Right atrium auricular region (tissue), 2 donors: ENCODE measurements at places on chromosomes 13 and 19. TPM values are rescaled to one million over a fixed set of nuclear protein-coding genes. Genes with fewer than 3 reads are reported as not detected.

DNA sequence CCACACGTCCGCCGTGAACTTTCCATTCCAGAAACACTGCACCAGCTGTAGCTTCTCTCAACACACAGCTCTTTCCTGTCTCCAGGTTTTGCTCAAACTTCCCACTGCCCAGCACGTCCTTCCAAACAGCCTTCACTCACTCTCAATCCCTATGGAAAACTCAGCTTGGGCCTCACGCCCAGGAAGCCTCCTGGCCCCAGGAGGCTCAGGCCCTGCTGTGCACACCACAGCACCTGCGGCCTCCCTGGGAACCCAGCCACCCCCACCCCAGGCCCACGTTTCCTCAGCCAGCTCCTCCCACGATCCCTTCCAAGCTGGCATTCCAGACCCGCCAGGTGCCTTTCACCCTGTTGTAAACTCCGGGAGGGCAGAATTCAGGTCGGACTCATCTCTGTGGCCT, 35.2 kb downstream of the C13orf46 start:
- no peaks in the 10 kb centered on the region for H3K27me3 ChIP-seq
- H3K4me1 ChIP-seq, result peaks cover 31% of the 10 kb centered on the region
- no peak overlapping the region for H3K27ac ChIP-seq
- DNase-seq, result no peak
- no peaks in the 10 kb centered on the region for H3K36me3 ChIP-seq

DNA sequence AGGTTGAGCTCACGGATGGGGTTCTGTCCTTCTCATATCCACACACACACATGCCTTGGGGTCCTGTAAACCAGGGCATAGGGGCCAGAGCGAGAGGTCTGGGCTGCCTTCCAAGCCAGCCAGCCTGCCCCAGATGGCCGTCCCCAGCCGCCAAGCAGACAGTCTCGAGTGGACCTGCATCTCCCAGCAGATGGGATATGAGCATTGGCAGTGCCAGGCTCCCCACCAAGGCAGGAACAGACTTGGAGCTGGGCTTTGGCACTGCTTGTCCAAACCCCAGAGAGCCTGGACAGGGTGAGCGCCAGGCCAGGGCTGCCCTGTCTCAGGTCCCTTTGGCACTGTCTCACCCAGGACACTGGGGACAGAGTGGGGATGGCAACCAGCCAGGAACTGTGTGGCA, 130.4 kb downstream of the DPF1 start:
- no peak for DNase-seq
- H3K27ac ChIP-seq, result no peak overlapping the region
- no peaks in the 10 kb centered on the region for H3K4me1 ChIP-seq
- H3K36me3 ChIP-seq, result no peaks in the 10 kb centered on the region
- no peaks in the 10 kb centered on the region for H3K27me3 ChIP-seq
- no peak overlapping the region for H3K4me3 ChIP-seq

DNA sequence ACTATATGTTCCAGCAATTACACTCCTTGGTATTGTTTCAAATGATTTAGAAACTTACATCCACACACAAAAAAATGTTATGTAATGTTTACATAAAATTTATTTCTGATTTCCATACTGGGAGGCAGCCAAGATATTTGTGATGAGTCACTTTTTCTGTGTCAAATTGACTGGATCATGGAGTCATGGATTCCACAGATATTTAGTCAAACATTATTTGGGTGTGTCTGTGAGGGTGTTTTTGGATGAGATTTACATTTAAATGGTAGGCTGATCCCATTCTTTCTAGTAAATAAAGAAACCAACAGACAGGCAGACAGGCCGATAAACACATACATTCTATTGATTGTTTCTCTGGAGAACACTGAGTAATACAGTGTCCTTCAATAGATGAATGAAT, 562.8 kb downstream of the SLITRK6 start:
- no peaks in the 10 kb centered on the region for H3K4me1 ChIP-seq
- H3K27me3 ChIP-seq, result no peaks in the 10 kb centered on the region
- DNase-seq, result no peak
- H3K36me3 ChIP-seq, result no peaks in the 10 kb centered on the region

DNA sequence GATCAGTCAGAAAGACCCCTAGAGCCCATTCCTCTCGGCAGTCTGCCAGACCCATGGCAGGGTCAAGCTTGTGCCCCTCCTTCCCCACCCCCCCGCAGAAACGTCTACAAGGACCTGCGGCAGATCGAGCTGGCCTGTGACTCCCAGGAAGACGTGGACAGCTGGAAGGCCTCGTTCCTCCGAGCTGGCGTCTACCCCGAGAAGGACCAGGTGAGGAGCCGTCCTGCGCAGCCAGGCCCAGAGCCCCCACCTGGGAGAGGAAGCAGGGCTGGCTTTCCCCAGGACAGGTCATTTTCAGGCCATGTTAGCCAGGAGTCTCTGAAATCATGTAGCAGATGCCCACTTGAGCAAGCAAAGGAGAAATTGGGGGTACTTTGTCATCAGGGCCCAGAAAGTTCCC, 12.3 kb downstream of the TMED1 start:
- no peak overlapping the region for H3K27ac ChIP-seq
- H3K4me1 ChIP-seq, result no peaks in the 10 kb centered on the region
- no peak for DNase-seq
- H3K4me3 ChIP-seq, result no peak overlapping the region
- H3K27me3 ChIP-seq, result no peaks in the 10 kb centered on the region

GRCh38 chr19:47741544-47742140, 3.7 kb upstream of the NOP53 start:
- peaks cover 41% of the 10 kb centered on the region for H3K4me1 ChIP-seq
- peak overlapping the region; percentile 98 for H3K27ac ChIP-seq
- H3K4me3 ChIP-seq, result no peak overlapping the region
- H3K36me3 ChIP-seq, result peaks cover 34% of the 10 kb centered on the region

DNA sequence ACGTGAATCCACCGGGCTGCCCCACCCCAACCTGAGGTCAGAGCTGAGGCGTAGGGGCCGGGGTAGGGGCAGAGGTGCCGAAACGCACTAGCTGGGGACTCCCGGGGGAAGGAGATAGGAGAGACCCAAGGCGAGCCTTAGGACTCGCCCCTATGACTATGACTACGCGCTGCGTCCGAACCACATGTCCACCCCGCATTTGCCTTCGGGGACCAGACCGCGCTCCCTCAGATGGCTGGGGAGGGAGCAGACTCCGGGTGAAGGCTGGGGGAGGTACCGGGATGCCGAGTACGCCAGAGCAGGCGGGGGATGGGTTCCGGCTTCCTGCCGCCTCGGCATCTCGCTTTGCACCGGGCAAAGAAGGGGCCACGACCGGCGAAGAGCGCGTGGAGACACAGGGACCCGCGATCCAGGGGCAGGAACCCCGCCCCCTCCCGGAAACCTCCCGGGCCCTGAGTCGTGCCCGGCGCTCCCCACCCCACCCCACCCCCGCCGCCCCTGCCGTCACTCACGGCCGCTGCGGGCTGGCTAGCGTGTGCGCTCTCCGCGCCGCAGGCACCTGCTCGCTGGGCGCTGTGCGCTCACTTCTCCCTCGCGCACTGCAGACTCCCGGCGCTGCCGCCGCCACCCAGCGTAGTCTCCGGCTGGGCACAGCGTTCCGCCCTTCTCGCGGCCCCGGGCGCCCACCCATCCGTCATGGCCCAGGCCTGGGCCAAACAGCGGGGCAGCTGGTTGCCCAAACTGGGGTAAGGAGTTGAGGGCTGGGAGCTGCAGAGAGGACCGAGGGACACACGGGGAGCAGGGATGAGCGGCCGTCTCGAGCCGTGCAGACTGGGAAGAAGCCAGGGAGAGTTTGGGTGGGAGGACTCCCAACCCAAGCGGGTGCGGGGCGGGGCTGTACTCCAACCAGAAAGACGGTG, 622 bp upstream of the VSTM2B start:
- peaks cover 55% of the 10 kb centered on the region for H3K4me1 ChIP-seq
- no peak for DNase-seq
- peaks cover 17% of the 10 kb centered on the region for H3K27me3 ChIP-seq
- H3K27ac ChIP-seq, result no peak overlapping the region
- no peaks in the 10 kb centered on the region for H3K36me3 ChIP-seq
- H3K4me3 ChIP-seq, result peak overlapping the region; percentile 34

- H3K36me3 ChIP-seq, result no peaks in the 10 kb centered on the region
- H3K27me3 ChIP-seq, result no peaks in the 10 kb centered on the region
- no peak overlapping the region for H3K27ac ChIP-seq
- H3K4me3 ChIP-seq, result no peak overlapping the region
- no peaks in the 10 kb centered on the region for H3K4me1 ChIP-seq
Measured at GRCh38 chr13:25821776-25822175, 230.0 kb downstream of the SHISA2 start.

DNA sequence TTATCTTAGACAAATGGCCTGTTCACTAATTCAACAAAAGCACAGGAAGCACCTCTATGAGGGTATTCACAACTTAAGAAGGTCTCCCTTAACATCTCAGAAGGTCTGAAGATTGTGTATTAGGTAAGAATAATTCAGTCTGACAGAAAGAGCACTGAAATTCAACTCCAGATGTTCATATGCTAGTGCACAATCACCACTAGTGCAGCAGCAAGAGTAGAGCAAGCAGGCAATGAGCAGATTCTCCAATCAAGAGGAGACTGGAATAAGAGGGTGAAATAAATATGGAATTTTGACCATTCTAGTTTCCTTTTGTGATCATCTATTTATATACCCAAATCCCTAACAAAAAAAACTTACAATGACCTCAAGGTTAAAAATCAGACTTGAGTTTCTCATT, 52.0 kb downstream of the MPHOSPH8 start:
- no peaks in the 10 kb centered on the region for H3K36me3 ChIP-seq
- no peak for DNase-seq
- H3K27me3 ChIP-seq, result no peaks in the 10 kb centered on the region
- H3K4me3 ChIP-seq, result no peak overlapping the region
- H3K27ac ChIP-seq, result no peak overlapping the region
- H3K4me1 ChIP-seq, result peaks cover 4% of the 10 kb centered on the region

GRCh38 chr19:47247308-47247990, 8.9 kb upstream of the CCDC9 start:
- no peaks in the 10 kb centered on the region for H3K36me3 ChIP-seq
- peak; percentile 92 for DNase-seq
- no peaks in the 10 kb centered on the region for H3K27me3 ChIP-seq
- no peak overlapping the region for H3K27ac ChIP-seq

GRCh38 chr13:73274147-73274546, 215.3 kb downstream of the KLF5 start:
- H3K4me1 ChIP-seq, result no peaks in the 10 kb centered on the region
- H3K27me3 ChIP-seq, result no peaks in the 10 kb centered on the region
- no peaks in the 10 kb centered on the region for H3K36me3 ChIP-seq
- DNase-seq, result no peak
- H3K27ac ChIP-seq, result peak overlapping the region; percentile 14

DNA sequence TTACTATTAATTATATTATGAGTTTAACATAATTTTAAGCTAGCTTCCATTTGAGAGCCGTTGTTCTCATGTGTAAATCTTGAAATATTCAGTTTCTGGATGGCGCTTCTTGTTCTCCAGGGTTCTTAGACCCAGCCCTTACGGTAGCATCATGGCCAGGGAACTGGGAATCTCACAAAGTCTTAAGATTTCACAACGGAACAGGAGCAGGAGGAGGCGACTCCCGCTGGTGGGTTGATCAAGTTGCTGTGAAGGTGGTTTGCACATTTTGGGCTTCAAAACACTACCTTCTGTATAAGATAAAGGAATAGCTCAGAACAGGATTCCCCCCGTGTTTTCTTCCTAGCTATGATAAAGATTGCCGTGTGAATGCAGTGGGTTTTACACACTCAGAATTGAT, 2.8 kb downstream of the NAXD start:
- peaks cover 12% of the 10 kb centered on the region for H3K36me3 ChIP-seq
- H3K4me3 ChIP-seq, result no peak overlapping the region
- no peaks in the 10 kb centered on the region for H3K27me3 ChIP-seq

- no peaks in the 10 kb centered on the region for H3K4me1 ChIP-seq
- H3K27me3 ChIP-seq, result no peaks in the 10 kb centered on the region
- DNase-seq, result no peak
- H3K4me3 ChIP-seq, result no peak overlapping the region
Measured at GRCh38 chr19:46309056-46309455, 12.2 kb downstream of the HIF3A start.

DNA sequence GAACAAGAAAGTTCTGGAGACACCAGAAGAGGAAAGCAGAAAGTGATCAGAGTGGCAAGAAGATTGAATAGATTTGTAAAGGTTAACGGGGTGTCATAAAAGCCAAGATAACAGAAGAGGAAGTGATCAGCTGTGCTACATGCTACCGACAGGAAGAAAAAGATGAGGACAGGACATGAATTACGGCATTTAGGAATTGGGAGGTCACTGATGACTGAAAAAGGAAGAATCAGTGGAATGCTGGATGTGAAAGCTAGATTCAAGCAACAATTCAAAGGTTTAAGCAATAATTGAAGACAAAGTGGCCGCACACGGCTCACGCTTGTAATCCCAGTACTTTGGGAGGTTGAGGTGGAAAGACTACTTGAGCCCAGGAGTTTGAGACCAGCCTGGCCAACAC, 15.1 kb downstream of the ZNF160 start:
- DNase-seq, result no peak
- H3K4me1 ChIP-seq, result no peaks in the 10 kb centered on the region
- H3K27ac ChIP-seq, result peak overlapping the region; percentile 56
- H3K36me3 ChIP-seq, result peaks cover 66% of the 10 kb centered on the region

- H3K27me3 ChIP-seq, result no peaks in the 10 kb centered on the region
- no peak for DNase-seq
- no peaks in the 10 kb centered on the region for H3K36me3 ChIP-seq
- no peaks in the 10 kb centered on the region for H3K4me1 ChIP-seq
Measured at GRCh38 chr13:48728876-48729275, 75.1 kb downstream of the CYSLTR2 start.

- no peak overlapping the region for H3K4me3 ChIP-seq
- H3K27me3 ChIP-seq, result peaks cover 6% of the 10 kb centered on the region
- no peak for DNase-seq
Measured at GRCh38 chr19:50569938-50570540, 1.8 kb upstream of the LRRC4B start.

DNA sequence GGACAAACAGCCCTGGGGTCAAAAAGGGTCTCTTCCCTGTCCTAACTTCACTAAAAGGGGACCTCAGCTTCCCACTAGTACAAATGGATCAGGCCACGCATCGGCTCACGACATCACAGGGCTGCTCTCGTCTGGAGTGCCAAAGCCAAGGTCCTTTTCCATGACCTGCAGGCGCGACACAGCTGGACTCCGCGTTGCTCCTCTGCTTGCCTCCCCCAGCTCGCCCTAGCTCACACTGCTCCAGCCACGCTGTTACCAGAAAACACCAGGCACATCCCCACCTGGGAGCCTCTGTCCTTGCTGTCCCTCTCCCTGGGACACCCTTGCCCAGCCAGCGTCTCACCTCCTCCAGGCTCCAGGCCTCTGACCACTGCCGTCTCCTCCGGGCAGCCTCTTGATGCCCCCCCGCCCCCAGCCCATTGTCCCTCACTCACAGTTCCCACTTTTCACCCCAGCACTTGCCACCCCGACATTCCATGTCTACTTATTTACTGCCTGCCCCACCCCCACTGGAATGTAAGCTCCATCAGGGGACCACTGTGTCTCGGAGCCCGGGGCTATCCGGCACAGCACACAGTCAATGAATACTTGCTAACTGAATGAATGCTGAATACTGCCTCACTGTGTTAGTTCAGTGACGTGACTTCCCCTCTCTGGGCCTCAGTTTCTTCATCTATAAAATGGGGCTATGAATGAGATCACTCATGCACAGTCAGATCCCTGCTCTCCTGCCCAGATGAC, 20.7 kb downstream of the AKT2 start:
- H3K36me3 ChIP-seq, result peaks cover 23% of the 10 kb centered on the region
- H3K27me3 ChIP-seq, result no peaks in the 10 kb centered on the region
- H3K4me1 ChIP-seq, result peaks cover 56% of the 10 kb centered on the region
- no peak overlapping the region for H3K4me3 ChIP-seq
- DNase-seq, result no peak

ZNF560 gene
- not detected for total RNA-seq

CLDND2 gene
- not detected for total RNA-seq

ENOX1 gene
- 2.4 TPM for total RNA-seq

PSG3 gene
- total RNA-seq, result not detected

ZNF583 gene
- 2.3 TPM for total RNA-seq

SIGLEC5 gene
- not detected for total RNA-seq

SIGLEC8 gene
- 0.08 TPM for total RNA-seq

FBXO17 gene
- total RNA-seq, result 13.1 TPM

ERCC2 gene
- total RNA-seq, result 11.2 TPM

EDNRB gene
- 68.0 TPM for total RNA-seq

KBTBD6 gene
- total RNA-seq, result 8.3 TPM

KLK12 gene
- total RNA-seq, result not detected
